ENCODE measurements at places on chromosomes 6 and 20. TPM values are rescaled to one million over a fixed set of nuclear protein-coding genes. Genes with fewer than 3 reads are reported as not detected.
A peak's percentile ranks its signal among the peaks of the same experiment; 100 is the strongest.

DNA sequence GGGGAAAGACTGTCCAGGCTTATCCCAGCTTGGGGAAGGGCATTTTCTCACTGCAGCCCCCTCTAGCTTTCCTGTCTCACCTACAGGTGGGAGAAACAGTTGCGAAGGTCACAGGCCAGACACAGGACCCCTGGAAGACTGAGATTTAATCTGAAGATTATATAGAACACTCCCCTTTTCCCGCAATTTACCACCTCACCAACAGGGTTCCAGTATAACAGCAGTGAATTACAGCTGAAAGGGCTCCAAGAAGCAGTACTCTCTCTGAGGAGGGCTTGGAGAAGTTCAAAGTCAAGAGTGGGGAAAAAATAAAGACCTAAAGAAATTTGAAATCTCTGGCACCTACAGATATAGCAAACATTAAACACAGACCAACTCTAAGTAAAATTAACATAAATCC lies 111.9 kb downstream of the ANKRD60 start:
- DNase-seq, result no peak

GRCh38 chr20:58990651-58991445 lies 9.8 kb downstream of the NELFCD start:
- DNase-seq, result no peak

DNA sequence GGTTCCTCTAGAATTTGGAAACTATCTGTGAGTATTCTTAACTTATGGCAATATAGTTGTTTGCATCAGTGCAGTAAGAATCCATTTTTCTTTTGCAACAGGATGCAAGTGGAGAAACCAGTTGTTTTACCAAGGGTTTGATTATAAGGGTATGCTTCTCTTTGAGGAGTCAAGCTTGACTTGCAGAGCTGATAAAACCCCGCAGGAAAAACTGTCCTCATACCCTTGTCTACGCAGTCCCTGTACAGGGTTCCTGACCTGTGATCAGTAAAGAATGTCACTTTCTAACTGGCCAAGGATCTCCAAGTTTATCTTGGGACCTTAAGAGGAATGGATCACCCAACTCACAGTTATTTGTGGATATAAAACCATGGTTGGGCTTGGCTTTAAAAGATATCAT lies 161.1 kb upstream of the OLIG3 start:
- DNase-seq, result no peak

DNA sequence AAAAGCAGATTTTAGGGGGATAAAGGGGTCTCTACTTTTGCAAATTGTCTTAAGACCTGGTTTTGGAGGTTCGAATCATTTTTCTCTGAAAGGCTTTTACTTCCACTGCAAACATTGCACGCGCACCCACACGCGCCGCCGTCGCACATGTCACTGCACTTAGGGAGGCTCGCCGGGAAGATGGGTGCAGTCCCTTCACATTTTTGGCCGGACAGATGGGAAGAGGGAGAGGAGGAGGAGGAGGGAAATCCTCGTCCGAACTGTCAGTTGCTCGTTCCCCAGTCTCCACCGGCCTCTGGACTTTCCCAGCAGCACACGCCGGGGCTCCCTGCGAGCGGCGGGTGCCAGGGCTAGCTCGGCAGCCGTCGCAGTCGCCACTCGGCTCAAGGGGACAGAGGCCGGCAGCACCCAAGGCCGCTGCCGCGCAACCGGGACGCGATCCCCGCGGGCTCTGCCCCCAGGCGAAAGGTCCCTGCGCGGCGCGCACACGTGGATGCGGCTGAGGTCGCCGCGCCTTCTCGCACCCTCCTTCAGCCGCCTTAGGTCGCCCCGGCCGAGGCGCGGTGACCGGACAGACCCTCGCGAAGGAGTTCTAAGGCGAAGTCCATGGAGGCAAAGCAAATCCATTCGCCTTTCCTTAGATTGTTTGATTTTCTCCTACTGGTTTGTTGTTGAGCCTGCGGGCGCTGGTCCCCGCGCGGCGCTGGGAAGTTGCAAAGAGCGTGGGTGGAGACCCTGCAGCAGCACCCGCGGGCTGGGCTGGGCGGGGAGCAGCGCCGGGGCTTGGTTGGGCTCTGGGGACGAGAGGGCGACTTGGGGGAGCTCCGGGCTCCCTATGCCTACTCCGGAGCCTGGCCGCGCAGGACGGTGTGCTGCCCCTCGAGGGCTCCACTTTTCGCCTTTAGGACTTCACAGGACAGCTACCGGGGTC lies 1.2 kb downstream of the MYB start:
- DNase-seq, result peak; percentile 31

DNA sequence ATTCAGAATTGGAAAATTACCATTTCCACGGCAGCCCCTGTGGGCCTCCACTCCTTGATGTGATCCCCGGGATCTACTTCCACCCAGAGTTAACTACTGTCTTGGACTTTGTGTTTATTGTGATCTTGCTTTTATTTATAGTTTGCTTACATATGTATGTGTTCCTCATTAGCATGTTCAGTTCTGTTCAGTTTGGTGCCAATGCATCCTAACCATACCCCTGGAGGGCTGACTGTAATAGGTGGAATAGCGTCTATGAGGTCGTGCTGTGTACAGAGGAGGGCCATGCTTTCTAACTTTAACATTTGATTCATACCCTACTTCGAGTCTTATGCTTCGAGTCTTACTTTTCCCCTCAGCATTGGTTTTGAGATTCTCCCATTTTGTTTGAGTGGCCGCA lies 104.3 kb upstream of the SLC24A3 start:
- no peak for DNase-seq

DNA sequence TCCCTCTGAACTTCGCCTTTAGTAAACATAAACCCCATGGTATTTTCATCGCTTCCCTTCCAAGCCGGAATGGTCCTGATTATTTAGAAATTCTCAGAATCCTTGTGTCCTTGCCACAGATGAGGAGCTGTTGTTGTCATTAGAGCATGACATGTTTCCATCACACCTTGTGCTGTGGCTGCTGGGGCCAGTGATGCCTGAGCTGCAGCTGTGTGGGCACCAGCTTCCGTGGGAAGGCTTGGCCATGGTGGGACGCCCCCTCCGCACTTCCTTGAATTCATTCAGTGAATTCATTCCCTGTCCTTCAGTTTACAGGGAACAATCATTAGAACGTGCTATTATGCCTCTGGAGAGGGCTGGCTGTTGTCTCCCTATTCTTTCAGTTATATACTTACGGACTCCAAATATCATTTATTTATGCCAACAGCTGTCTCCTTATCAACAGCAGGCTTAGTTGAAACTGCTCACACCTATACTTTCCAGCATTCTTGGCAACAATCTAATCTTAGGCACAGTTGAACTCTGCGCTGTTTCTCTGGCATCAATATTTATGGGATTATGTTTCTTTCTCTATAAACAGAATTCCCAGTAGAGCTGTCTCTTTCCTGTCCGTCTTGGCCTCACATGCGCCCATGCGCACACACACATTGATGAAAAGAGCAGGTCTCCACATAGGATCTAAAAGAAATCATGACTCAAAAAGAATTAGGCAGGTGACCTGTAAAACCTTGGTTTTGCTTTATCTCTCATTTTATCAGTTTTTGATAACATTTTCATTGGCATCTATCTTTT lies 9.0 kb downstream of the ADGRF1 start:
- DNase-seq, result no peak

DNA sequence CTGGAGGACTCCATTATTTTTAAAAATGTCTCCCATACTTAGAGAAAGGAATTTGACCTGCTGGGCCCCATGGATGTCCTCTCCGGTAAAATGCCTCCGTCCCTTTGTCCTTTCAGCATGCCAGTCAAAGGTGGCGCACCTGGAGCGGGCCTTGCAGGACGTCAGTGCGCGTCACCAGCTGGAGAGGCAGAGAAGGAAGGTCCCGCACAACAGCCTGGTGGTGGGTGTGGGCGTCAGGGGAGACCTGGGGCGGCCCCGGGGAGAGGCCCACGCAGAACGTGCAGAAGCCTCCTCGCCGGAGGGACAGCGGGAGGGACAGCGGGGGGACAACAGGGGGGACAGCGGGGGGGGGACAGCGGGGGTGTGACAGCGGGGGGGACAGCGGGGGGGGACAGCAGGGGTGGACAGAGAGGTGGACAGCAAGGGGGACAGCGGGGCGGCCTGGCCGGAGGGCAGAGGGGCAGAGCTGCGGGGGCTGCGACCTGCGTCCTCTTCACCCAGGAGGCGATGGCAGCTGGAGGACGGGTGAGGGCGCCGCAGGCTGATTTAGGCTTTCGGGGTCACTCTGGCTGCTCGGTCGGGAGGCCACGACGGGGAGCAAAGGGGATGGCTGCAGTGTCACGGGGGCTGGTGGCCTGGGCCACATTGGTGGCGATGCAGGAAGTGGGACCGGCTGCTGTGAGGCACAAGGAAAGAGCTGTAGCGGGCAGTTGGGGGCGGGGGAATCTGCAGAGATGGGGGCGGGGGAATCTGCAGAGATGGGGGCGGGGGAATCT lies 859 bp upstream of the KIF25 start:
- DNase-seq, result peak; percentile 60

The SLC4A11 gene
- 0.27 TPM for total RNA-seq

The PMEPA1 gene
- total RNA-seq, result 1.9 TPM

Data from hematopoietic multipotent progenitor cell (in vitro differentiated cells).